ENCODE measurements at places on chromosomes 4 and X.
A peak's percentile ranks its signal among the peaks of the same experiment; 100 is the strongest.

- peak; percentile 11 for DNase-seq
Measured at GRCh38 chrX:37813570-37813969, 33.7 kb downstream of the CYBB start.

DNA sequence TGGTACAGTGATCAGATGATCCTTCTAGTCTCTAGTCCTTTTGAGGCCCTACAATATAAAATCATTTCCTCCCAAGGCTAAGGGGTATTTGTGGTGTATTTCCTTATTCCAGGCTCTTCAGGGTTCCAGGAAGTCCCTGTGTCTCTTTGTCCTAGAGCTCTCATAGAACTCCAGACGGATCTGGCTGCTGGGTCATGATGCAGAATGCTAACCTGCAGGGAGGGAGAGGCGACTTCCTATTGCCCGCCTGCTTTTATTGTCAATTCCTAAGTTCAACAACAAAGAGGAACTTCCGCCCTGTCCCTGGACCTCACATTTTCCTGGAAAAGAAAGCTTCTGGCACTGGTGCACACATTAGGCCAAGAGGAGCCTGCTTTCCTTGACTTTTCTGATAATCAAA is 45.9 kb upstream of the ZNF827 start:
- no peak for DNase-seq

GRCh38 chr4:169664615-169665014 is 44.2 kb downstream of the CLCN3 start:
- DNase-seq = no peak

GRCh38 chrX:128931071-128931470 is 592.2 kb downstream of the SMARCA1 start:
- no peak for DNase-seq

DNA sequence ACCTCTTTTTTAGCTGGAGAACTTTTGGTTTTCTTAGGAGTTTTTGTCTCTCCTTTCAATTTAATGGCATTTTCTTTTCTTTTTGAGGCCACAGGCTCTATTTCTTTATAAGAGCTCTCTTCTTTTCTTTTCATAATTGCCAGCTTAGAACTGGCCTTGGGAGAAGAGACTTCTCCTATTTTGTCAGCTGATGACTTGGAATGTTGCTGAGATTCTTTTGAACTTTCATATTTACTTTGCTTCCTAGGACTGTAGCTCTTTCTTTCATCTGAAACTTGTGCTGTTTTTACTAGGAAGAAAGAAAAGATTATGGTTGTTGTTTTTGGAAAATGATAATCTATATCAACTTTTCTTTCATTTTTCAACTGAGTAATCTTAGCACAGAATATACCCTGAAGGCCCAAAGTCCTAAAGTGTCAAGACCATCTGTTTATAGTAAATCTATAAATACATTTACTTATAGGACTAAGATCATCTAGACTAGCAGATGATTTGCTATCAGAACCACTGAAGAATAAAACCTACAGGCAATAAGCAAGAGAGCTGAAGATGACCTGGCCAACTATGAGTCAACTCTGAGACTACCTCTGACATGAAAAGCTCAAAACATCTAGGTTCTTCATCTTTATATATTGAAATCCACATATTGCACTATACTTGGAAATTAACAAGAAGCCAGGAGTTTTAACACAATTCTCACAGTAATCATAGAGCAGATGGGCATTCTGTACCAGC is 45.6 kb downstream of the RFC1 start:
- no peak for DNase-seq

All from activated CD4-positive, alpha-beta T cell treated with anti-CD3 and anti-CD28 coated beads, Interleukin-10, Interleukin-2, amounts not matched to agents 100 ng/mL and 50 ng/mL, durations not matched to agents 16 hours and 8 hours (primary cell).